SK-MEL-5 (cell line): ENCODE measurements at places on chromosomes 1 and 21.

DNA sequence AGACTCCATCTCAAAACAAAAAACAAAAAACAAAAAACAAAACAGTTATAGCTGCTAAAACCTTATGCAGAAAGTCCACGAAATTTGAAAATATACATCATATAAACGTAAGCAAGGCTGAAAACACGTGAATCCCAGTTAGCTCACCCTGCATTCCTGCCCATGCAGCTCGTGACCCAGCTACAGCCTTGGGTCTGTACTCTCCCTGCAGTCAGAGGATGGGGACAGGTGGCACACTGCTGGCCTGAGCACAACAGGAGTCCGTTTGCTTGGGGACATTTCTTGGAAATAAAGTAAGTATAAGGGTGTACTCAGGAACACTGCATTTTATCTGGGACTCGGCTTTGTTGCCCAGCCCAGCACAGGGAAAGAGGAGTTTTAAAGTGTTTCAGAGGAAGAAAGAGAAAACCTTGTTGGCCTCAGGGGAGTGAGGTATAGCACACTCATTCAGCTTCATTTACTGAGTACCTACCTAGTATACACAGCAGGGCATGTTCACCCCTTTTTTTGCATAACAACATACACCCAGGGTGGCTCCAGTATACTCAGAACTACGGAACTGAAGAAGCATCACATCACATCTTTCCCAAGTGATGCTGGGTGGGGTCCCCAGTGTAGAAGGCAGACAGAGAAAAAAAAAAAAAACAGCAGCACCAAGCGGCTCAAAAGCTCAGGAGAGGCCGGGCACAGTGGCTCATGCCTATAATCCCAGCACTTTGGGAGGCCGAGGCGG lies 44.1 kb downstream of the CAPZB start:
- no peak for DNase-seq

GRCh38 chr1:46148318-46148717 lies 15.9 kb upstream of the PIK3R3 start:
- no peak for DNase-seq

GRCh38 chr21:17427831-17428483 lies 84.9 kb upstream of the CXADR start:
- DNase-seq: no peak

DNA sequence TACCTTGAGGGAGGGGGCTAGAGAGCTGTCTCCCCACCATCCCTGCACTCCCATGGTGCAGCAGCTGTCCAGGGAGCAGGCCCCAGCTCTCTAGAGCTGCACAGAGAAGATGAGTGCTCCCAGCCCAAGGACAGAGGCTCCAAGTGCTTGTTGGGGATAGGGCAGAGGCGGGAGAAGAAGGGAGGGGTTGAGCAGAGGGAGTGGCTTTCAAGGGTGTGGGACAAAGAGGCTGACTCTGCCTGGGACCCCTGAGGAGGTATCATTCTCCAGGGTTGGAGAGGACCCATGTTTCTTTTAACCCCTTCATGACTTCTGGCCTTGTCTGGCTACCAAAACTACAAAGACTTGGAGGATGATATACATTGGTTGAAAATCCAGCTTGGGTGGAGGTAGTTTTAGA lies 14.6 kb downstream of the FOXD2 start:
- DNase-seq: no peak

DNA sequence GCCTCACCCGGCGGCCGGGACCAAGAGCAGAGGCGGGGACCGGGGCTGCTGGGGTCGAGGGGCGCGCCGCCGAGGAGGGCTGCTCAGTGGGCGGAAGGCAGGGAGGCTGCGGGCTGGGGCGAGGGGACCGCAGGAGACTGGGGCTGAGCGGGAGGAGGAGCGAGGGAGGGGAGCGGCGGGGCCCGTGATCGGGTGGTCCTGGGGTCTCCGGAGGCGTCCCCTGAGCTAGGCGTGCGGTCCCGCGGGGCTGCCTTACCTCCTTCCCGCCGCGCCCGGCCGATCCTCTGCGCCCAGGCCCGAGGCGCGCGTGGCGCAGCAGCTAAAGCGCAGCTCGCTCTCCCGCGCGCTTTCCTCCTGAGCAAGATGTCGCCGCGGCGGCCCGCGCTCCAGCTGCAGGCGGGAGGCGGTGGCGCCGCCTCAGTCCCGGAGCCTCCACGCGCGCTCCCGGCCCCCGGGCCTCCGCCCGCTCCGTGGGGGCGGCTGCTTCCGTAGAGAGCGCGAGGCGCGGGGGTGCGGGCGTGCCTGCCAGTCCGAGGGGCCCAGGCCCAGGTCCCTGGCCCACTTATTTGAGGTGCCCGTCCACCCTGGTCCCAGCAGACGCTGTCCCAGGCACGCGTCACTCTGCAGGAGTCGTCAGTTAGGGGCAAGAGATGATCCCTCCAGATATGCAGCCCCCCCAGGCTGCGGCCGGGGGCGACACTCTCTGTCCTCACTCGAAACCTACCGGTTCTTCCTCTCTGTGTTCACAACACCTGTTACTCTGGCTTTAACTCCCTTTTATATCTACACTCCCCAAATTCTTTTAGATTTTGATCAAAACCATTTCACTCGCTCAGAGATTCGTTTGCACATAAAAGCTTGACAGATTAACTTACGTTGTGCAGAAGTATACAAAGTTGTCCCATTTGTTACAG lies at the start of gene CCSAP:
TSS of gene CCSAP (minus strand) at position 392 of the 914 bp plus-strand sequence. CDS start 582 bp downstream, outside the sequence.
- DNase-seq: peak; percentile 19

- no peak for DNase-seq
These were observed 13.5 kb upstream of the SYT2 start for GRCh38 chr1:202723708-202724107.

- DNase-seq: no peak
These were observed 15.6 kb upstream of the ATP1B1 start for GRCh38 chr1:169090900-169091311.

- no peak for DNase-seq
These were observed 30.2 kb upstream of the OTUD3 start for GRCh38 chr1:19852036-19852435.

DNA sequence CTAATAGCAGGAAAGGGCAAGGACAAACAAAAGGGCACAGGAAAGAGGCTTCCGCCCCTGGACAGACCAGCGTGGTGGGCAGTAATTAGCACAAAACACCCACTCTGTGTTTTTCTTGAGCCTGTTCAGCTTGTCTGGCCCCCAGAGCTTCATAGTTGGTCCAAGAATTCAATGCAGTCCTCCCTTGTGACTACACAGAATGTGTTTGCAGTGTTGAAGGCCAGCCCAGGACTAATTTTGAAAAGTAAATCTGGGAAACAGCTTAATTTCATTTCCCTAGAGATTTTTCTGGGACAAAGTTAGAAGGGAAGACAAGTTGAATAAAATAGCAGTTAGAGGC lies 49.2 kb upstream of the LMO4 start:
- no peak for DNase-seq

DNA sequence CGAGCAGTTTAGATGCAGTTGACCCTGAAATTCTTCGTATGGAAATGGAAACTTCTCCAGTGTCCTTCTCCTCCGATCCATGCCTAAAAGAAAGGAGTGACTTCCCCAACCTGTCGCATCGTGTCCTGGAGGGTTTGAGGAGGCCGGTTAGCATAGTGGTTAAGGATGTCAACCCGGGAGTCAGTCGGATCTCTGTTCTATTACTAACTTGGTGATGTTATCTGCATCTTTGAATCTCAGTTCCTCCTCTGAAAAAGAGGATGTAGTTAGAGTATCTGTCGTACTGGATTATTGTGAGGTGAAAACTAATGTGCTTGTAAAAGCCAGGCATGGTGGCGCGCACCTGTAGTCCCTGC lies 684 bp downstream of the ZBTB8B start:
- DNase-seq: no peak

- DNase-seq: peak; percentile 98
These were observed 74.5 kb downstream of the NPHP4 start for GRCh38 chr1:5917591-5918274.

GRCh38 chr1:23217421-23218115 lies at the start of gene HTR1D:
Gene HTR1D, minus strand, starts transcription at chr1:23217502. Its CDS starts 23,283 bp downstream, at chr1:23194219.
- DNase-seq: no peak

- no peak for DNase-seq
These were observed 106.7 kb downstream of the SLC45A1 start for GRCh38 chr1:8424539-8425116.

DNA sequence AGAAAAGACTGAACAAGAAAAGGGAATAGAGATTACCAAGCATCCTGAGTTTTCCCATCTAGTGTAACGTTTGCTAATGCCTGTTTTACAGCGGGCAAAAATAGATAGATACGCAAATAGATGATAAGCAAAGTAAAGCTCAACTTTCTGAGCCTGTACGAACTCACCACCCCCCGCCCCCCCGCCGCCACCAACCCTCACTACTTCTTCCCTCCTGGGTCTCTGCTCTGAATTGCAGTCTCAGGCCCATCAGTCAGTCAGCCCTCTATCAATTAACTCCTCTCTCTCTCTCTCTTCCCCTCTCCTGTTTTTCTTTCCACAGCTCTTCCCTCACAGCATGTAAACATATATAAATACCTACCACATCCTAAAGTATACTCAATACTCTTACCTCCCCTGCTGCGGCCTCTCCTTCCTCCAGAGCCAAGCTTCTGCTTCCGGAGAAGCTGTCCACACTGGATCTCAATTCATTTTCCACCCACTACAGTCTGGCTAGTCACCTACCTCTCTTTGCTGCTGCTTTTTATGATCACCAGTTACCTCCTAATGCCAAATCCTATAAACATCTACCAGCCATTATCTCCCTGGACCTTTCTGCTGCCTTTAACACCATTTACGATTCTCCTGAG lies 64.6 kb downstream of the CAPN2 start:
- DNase-seq: no peak

- DNase-seq: no peak
These were observed 3.8 kb downstream of the PHGDH start for GRCh38 chr1:119715542-119715941.

DNA sequence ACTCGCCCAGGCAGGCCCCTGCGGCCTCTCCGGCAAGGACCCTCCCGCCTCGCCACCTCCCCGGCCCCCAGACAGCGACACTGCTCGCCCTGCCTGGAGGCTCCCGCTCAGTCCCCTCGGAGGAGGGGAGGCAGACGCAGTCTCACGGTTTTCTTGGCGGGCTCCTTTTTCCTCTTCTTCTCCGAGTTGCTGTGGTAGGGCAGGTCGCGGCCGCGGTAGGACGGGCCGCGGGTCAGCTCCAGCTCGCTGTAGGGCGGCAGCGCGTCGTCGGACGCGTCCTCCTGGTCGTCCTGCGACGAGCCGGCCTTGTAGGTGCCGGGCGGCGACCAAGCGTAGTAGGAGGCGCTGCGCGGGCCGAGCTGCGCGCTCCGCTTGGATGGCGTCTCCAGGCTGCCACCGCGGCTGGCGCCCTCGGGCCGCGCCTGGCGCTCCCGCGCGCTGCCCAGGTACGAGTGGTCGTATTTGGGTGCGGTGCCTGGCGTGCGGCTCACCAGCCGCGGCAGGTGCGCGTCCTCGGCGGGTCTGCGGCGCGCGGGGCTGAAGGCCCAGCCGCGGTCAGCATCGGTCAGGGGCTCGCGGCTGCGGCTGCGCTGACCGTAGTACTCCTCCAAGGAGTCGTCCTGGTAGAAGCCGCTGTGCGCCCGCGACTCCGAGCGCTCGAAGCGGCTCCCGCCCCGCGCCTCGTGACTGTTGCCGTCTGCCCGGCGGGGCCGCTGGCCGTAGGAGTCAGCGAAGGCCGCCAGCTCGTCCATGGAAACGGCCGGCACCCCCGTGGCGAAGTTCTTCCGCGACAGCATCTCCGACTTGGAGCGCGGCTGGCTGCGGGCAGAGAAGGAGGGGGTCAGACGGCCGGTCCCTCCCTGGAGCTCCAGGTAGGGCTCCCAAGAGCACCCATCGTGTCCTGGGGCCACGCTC lies 44.8 kb upstream of the TADA1 start:
- DNase-seq: no peak

GRCh38 chr1:165355139-165355976 lies 1.2 kb downstream of the LMX1A start:
- no peak for DNase-seq

GRCh38 chr1:58608945-58609344 lies 31.9 kb upstream of the TACSTD2 start:
- DNase-seq: no peak

DNA sequence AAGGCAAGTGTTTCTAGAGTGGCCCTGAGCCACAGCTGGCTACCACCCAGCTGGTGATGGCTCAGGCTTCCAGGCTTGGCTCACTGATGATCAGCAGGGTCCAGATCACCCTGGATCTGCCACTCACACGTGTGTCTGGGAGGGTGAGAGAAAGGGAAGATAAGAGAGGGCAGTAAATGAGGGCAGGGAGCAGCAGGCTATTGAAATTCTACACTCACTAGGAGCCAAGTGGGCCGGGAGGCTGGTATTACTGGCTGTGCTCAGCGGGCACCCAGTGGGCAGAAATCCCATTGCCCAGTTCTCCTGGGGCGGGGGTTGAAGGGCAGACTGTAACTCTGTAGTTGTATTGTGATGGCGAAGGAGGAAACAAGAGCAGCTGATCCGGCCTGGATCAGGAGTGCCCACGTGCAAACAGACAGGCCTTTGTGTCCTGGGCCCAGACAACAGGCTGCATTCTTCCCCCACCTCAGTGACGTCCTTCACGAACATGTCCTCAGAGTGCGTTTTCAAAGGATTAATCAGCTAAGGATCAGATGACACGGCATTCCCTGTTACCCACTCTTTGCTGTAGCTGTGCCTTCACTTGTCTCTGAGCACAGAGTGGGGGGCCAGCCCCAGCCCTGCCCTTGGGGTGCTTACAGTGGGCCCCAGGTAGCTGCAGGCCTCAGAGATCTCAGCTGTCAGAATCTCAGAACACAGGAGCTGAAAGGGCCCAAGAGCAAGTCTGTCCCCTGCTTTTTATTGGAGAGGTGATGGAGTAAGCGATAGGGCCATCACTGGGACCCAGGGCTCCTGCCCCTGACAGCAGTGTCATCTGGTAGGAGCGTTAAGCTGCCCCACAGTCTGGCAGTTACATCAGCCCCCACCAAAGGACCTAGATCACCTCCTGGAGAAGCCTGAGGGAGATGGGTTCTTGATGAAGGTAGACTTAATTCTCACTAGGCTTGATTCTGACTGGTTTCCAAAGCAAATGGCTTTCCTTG lies 60.5 kb downstream of the ATP1A1 start:
- peak; percentile 100 for DNase-seq

DNA sequence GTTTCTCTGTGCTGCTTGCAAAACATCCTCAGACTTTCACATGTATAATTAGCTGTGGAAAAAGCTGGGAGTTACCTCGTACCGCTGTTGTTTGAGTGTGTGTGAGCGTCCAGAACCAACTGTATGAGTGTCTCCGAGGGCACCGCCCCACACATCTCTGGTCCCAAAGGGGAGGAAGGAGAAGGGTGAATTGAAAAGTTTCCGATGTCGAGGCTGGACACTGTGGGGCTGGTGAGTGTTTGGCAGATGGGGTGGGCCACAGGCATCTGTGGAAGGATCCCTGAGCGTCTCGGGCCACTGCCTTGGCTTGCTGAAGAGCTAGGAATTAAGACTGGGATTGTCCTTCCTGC lies 1.2 kb downstream of the ATP2B4 start:
- no peak for DNase-seq
